ENCODE measurements at places on chromosomes 7 and 10.
A peak's percentile ranks its signal among the peaks of the same experiment; 100 is the strongest.

DNA sequence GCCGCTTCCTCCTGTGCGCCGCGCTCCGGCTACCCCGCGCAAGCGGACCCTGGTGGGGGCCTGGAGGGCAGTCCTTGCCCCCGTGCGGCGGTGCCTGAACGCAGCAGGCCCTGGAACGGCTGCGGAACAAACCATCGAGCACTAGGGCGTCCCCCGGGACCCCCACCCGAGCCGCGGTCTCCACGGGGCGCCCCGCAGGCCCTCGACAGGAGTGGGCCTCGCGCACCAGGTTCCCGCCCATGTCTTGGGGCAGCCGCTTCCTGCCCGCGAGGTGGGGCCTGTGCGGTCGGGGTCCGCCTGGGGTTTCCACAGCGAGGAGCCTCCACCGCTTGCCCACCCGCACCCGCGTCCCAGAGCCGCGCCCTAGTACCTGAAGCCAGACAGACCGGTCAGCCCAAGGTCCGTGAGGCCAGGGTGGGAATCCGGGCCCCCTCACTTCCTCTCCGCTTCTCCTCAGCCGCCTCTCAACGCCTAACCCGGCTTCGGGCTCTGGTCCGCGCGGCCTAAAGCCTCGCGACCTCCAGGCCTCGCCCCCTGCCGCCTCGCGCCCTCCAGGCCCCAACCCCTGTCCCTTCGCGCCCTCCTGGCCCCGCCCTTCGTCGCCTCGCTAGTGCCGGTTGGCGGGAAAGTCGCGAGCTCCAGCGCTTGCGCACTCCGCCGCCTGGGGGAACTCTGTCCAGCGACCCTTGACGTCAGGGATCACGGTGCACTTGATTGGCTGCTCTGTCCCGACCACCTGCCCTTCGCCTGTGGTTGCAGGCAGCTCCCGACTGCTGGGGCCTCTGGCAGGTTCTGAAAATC, 7.0 kb upstream of the GBX1 start:
- no peak overlapping the region for H3K4me3 ChIP-seq
- DNase-seq: no peak
- H3K27ac ChIP-seq: no peak overlapping the region
- H3K36me3 ChIP-seq: no peaks in the 10 kb centered on the region

DNA sequence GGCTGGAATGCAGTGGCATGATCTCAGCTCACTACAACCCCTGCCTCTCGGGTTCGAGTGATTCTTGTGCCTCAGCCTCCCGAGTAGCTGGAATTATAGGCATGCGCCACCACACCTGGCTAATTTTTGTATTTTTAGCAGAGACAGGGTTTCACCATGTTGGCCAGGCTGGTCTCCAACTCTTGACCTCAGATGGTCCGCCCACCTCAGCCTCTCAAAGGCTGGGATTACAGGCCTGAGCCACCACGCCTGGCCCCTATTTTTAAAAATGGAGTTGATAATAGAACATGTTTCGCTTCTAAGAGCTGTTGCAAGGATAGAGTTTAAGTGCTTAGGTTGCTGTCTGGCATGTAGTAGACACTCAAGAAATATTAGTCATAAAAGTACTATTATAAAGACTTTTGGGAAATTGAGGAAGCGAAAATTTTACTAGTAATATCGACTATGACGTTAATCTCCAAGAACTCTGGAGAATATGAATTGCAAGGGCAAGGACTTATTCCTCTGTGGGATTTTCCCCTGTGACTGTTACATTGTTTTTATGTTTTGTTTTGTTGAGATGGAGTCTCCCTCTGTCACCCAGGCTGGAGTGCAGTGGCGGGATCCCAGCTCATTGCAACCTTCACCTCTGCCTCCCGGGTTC, 7.9 kb downstream of the GTF2I start:
- no peaks in the 10 kb centered on the region for H3K27me3 ChIP-seq
- no peak overlapping the region for H3K27ac ChIP-seq
- H3K4me3 ChIP-seq: no peak overlapping the region

DNA sequence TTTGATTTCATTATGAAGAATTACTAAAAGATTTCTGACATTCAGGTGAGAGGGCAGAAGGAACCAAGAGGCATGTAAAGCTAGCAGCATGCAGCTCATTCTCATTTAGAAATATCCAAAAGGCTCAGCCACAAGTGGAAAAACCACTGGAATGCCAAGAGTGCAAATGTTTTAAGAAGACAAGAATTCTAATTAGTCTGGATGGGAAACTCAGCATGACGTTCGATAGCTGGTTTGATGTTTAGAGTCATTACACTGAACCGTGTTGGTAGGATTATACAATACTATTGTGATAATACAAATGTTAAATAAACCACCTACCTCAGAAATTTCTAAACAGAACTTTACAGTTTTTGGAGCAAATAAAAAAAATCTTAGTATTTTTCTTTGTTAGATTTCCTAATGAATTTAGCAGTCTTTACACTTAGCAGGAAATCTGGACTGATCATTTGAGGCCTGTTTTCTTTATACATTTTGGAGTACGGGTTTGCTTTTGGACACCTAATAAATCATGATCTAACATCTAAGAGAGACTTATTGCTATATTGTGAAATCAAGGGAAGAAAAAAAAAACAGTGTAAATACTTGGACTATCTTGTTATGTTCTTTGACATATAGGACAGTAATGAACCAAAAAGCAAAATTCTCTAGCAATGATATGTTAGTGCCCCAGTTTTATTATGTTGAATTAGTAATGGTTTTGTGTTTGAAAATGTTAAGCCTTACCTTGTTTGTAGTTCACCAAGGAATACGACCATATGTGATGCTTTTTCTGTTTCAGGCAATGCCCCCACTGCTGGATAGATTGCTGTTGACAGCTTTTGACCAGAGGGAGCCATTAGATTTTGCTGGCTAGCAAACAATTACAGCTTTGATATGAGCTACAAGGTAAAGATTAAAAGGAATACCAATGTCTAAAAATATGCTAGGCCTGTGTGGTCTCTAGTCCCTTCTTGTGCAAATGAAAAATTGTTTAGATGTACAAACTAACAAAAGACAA, 354.1 kb upstream of the SEMA3A start:
- H3K36me3 ChIP-seq: no peaks in the 10 kb centered on the region
- H3K4me1 ChIP-seq: peaks cover 16% of the 10 kb centered on the region
- H3K4me3 ChIP-seq: no peak overlapping the region
- no peak for DNase-seq
- no peaks in the 10 kb centered on the region for H3K27me3 ChIP-seq

DNA sequence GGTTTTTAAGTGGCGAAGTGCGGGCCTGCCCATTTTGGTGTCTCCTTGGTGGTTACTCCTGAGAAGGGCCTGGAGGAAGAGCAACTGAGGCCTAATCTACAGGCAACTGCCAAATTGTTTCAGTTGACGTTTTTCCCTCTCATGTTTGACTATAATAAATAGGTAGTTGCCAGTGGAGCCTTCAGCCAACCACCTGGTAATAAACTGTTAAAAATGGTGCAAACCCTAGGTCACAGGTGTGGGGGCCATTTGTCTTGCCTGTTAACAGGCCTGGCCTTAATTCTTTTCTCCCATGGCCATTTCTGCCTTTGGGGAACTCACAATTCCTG, 3.7 kb downstream of the IKZF1 start:
- no peak overlapping the region for H3K27ac ChIP-seq
- H3K36me3 ChIP-seq: no peaks in the 10 kb centered on the region
- H3K27me3 ChIP-seq: peaks cover 67% of the 10 kb centered on the region
- no peak overlapping the region for H3K4me3 ChIP-seq
- H3K4me1 ChIP-seq: no peaks in the 10 kb centered on the region
- DNase-seq: no peak

- H3K36me3 ChIP-seq: peaks cover 40% of the 10 kb centered on the region
- peaks cover 10% of the 10 kb centered on the region for H3K4me1 ChIP-seq
- H3K27me3 ChIP-seq: no peaks in the 10 kb centered on the region
- peak overlapping the region; percentile 7 for H3K4me3 ChIP-seq
Measured at GRCh38 chr7:7562736-7563135, 3.9 kb upstream of the MIOS start.

GRCh38 chr10:49242604-49243003, 54.4 kb upstream of the TMEM273 start:
- H3K4me1 ChIP-seq: peaks cover 9% of the 10 kb centered on the region
- no peaks in the 10 kb centered on the region for H3K36me3 ChIP-seq
- no peak overlapping the region for H3K4me3 ChIP-seq
- DNase-seq: no peak
- H3K27ac ChIP-seq: no peak overlapping the region
